ENCODE measurements at places on chromosomes 13 and 19.

DNA sequence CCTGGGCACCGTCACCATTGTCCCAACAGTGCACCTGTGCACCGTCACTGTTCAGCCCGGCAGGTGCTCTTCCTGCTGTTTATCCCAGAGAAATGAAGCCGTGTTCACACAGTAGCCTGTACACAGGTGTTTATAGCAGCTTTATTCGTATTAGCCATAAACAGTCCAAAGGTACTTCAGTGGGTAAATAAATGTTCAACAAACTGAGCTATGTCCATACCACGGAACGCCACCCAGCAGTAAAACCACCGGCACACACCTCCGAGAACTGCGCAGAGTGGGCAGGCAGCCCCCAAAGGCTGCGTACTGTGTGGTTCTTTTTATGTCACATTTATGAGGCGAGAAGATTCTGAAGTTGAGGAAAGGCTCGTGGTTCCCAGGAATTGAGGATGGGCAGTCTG, 44.9 kb upstream of the DCUN1D2 start:
- no peak for DNase-seq

DNA sequence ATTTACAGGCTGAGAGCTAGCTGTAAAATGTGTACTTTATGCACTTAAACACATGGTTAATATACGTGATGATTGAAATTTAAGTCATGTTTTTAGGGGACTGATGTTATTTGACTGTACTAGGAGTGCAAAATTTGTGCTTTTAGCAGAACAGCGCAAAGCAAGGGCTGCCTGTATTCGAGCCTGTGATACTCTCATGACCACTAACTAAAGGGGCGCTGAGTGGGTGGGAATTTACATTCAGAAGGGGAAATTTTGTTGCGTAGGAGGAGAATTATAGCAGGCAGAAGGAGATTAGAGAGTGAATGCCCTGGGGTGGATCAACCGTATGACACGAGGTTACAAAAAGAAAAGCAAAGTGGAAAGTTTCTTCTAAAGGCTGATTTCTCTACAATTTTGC, 271.8 kb upstream of the HTR2A start:
- no peak for DNase-seq

- DNase-seq = no peak
Measured at GRCh38 chr19:53034948-53035675, 9.4 kb upstream of the ERVV-2 start.

- DNase-seq = peak; percentile 76
Measured at GRCh38 chr19:50046649-50047503, 21.1 kb downstream of the ZNF473 start.

- DNase-seq = no peak
Measured at GRCh38 chr19:33659835-33660234, 38.1 kb downstream of the CHST8 start.

GRCh38 chr19:50327461-50328223, 1.5 kb downstream of the KCNC3 start:
- DNase-seq = no peak

DNA sequence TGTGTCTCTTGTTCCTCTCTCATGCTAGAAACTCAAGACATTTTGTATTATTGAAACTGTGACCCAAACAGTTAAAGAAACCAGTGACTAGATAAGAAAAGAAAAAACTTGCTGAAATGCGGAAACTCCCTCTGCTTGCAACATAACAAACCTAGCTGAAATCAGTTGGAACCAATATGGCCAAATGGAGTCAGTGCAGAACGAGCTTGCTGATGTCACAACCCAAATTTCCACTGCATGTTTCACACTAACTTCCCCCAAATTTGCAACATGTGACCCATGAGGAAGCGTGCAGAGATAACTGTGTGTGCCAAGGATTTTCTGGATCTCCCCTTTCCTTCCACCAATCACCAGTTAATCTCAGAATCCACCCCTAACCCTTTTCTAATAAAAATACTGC, 208.0 kb downstream of the DLEU7 start:
- DNase-seq = no peak

GRCh38 chr13:44876782-44877324, 112.4 kb downstream of the NUFIP1 start:
- peak; percentile 29 for DNase-seq

GRCh38 chr13:110964229-110965037, 49.6 kb upstream of the ANKRD10 start:
- DNase-seq = no peak

DNA sequence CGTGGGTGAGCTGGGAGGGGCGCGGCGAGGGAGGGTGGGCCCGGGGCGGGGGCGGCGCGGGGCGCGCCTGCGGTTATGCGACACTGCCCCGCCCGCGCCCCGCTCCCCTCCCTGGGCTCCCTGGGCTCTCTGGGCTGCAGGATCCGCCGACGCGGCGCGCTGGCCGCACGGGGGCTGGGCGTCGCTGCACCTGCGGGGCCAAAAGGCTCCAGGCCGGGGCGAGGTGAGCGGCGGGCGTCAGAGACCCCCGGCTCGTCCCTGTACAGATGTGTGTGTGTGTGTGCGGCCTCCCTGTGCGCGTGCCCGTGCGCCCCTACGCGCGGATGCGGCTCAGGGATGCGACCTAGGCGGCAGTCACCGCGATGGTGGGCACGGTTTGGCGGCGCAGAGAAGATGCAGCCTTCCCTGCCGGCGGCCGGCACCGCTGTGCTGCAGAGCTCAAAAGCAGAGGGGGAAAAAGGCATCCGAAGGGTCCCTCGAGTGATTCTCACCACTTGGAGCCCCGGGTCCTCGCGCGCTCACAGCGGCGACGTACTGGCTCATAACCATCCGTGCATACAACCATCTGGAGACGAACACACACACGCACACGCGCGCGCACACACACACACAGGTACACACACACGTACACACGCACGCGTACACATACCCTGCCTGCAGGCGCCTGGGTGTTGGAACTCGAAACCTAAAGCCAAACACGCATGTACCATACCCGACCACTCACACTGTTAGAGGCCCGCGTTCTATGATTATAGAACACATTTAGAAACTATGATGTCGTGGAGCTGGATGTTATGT, 709 bp downstream of the ATP8A2 start:
- peak; percentile 15 for DNase-seq

DNA sequence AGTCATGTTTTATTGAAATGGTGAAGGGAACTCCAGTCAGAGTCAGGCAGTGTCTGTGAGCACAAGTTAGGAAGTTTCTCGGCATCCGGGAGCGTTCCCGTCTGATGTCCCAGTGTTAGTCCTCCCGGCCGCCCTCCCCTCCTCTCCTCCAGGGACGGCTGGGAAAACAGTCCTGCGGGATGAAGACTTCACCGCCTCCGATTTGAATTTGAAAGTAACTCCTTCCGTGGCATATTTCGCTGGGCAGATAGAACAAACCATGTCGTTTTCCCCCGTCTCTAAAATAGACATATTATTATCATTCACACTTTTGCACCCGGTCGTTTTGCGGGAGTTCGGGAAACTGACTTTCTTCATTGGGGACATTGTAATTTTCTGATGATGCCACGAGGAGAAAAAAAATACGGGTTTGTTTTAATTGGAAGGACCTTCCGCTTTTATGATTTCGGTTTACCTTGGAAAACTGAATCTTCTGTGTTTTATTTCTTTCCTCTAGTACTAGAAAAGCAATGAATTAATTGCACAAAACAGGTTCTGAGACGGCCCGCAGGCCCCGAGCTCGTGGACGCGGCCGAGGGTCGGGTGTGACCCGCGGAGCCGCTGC, 76.6 kb downstream of the ZIC5 start:
- no peak for DNase-seq

- peak; percentile 51 for DNase-seq
Measured at GRCh38 chr19:49362048-49362928, at the start of gene TEAD2. TEAD2 (minus strand) TSS chr19:49362416; CDS start chr19:49360075, 2,341 bp downstream.

- no peak for DNase-seq
Measured at GRCh38 chr19:48499316-48500090, 12.1 kb downstream of the LMTK3 start.

DNA sequence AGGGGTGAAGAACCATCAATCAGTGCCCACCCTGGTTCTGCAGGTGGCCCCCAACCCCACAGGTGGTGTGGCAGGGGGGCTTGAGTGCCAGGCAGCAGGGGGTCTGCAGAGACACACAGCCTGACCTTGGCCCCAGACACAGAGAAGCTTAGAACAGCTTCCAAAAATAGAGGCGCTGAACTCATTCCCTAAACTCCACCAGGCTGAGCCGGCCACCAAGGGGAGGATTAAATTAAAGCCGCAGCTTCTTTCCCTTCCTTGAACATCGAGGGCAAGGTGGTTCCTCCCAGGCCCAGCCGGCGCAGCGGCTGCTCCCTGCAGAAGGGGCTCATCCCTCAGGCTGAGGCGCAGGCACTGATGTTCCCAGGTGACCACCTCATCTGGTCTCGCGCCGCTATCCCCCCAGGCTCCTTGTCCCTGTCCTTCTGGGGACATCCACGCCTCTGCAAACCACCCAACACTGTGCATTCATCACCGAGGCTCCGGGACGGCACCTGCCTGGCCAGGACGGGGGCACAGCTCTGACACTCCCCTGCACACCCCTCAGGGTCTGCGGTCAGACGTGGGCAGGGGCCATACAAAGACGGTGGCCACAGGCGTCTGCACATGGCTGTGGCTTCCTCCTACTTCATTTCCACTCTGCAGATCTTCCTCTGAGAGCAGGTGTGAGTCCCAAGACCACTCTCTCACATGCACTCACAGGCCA, 30.9 kb downstream of the LAMP1 start:
- DNase-seq = no peak

DNA sequence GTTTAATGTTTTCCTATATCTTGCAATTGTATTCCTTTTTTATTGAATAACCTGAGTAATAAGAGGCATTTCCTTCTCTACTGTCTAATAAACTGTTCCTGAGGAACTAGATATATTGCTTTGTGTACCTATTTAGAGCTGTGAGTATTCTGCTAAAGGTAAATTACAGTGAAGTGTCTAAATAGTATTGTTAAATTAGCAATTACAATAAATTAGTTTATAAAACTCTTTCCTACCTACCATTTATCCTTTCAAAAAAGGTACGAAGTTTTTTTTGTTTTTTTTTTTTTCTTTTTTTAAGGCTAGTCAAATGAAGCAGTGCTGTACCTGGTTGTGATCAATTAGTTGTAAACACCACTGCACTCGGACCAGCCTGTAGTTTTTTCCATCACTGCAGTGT, 34.8 kb downstream of the TM9SF2 start:
- no peak for DNase-seq

GRCh38 chr19:52590728-52591127, 20.6 kb downstream of the ZNF701 start:
- no peak for DNase-seq

DNA sequence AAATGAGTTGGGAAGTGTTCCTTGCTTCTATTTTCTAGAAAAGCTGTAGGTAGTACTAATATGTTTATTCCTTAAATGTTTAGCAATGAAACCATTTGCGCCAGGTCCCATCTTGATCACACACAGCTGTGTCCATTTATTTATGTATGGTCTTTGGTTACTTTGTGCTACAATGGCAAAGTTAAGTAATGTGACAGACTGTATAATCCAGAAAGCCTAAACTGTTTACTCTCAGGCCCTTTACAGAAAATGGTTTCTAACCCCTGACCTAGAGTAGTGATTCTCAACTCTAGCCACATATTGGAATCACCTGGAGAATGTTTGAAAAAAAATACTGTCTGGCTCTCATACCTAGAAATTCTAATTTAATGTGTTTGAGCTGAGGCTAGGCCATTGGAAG, 21.3 kb downstream of the SLC46A3 start:
- no peak for DNase-seq

DNA sequence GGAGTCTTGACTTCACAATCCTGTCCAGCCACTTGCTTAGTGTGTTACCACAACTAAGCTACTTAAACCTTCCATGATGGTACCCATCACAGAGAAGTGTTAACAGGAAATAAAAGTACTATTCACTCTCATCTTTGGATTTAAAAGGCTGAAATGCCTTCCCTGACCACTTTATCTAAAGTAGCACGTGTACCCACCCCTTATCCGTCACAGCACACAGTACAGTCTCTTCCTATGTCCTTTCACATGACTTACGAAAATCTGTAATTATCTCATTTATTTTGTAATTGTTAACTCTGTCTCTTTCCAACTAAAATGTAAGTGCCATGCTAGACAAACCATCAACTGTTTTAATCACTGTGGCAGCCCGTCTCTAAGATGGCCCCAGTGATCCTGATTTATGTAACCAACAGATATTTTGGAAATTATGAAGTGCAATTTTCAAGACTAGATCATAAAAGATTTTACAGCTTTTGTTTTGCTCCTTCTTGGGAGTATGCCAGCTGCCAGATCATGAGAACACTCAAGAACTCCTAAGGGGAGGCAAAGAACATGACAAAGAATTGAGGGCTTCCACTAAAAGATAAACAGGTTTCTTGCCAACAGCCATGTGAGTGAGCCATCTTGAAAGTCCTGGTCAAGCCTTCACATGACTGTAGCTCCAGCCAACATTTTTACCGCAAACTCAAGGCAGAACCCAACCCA, 44.9 kb downstream of the DIAPH3 start:
- DNase-seq = no peak

DNA sequence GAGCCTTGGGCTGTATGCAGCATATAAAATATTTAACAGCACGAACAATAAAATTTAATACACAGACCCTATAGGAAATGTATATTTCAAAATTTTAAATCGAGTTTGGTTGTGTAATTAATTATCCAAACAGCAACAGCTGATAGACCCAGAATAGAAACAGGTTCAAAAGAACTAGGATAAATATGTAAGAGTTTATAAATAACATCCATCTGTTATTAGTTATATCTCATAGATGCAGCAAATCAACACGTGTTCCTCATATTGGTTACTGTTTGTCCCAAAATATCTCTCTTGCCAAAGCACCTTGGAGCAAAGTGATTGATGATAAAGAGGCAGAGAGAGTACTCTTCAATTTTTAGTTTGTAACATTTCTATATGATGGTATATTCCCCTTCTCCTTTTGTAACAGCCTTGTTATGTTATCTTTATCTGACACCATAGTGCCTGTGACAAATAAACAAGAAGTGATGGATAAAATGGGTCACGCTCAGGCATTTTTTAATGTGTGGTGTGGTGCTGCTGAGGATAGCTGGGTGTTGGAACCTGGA, 260.6 kb upstream of the NBEA start:
- DNase-seq = no peak

GRCh38 chr13:98214008-98214643, 37.1 kb upstream of the RNF113B start:
- peak; percentile 48 for DNase-seq

- peak; percentile 94 for DNase-seq
Measured at GRCh38 chr19:38229585-38230073, 5.6 kb upstream of the DPF1 start.

- no peak for DNase-seq
Measured at GRCh38 chr13:31882794-31883193, 143.5 kb downstream of the RXFP2 start.

DNA sequence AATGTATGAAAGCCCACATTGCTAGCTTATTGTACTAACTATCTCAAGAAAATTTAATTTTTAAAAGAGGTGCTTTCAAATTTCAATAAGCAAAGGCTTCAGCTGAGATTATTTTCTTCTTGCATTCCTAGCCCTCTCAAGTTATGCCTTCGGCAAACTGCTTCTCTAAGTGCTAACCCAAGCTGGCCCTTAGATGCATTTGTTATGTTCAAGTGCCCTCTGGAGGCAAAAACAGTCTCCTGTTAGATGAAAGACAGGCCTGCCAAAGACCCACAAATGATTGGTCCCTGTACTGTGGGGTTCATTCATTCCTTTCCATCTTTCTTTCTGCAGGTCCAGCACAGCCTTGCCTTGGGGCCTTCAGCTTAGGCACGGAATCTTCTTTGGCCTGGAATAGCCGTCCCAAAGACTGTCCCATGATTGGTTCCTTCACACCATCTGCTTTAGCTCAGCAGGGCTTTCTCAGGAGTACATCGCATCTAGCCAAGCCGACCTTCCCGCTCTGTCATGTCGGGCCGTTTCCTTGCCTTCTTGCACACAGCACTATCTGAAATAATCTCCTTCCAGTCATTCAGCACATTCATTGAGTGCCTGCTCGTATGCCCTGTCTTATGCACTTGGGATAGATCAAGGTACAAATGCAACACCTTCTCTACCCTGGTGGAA, 26.4 kb upstream of the TPTE2 start:
- DNase-seq = peak; percentile 43

Measured in BE2C (cell line).